ENCODE measurements at places on chromosomes 1 and 21.

DNA sequence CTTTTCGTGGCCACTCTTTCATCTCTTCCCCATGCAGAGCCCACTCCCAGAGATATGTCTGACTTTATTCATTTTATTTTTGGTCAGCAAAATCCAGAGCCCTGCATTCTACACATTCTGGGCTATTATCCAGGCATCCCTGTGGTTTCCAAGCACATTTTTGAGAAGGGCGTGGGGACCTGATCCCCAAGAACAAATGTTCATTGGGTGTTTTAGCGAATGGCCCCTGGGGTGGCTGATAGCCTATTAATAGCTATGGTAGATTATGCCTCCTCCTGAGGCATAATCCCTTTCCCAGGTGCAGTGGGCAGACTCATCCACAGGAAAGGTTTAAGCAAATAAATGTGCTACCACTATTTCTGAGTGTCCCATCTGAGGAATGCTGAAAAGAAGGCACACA, 511.8 kb upstream of the USP24 start:
- DNase-seq = no peak

- DNase-seq = no peak
Observed at GRCh38 chr1:199002661-199003060, 363.8 kb downstream of the PTPRC start.

DNA sequence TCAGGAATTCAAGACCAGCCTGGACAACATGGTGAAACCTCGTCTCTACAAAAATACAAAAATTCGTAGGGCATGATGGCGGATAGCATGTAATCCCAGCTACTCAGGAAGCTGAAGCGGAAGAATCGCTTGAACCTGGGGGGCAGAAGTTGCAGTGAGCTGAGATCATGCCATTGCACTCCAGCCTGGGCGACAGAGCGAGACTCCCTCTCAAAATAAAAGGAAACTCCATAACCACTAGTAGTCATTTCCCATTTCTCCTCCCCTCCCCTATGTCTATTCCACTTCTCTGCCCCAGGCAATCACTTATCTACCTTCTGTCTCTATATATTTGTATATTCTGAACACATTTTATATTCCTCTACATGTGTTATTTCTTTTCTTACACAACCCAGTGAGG, 4.0 kb upstream of the CEP350 start:
- DNase-seq = no peak

DNA sequence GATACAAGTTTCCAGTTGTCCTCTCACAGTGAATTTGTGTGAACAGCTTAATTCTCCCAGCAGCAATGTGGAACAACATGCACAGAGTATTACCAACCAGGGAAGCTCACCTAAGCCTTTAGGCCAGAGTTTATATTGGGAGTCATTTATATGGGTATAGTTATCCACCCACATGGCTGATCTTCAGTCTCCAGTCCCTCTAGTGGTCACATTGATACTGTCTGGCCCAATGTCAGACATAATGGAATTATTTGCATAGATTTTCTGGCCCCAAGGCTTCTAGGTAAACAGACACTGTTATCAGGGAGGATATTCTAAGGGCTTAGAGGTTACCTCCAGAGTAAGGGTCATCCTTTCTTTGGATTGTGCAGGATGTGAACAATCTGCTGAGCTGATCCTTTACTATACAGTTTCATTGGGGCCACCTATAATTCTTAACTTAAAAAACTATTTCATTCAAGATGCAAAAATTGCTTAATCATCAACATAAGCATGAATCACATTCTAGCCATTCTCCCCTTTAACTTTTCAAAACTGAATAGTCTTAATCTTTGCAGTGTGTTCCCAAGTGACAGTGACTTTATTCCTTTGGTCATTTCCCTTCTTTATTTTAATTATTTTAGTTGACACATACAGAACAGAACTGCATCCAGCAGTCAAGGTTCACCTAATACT, 210.9 kb downstream of the LTN1 start:
- no peak for DNase-seq

GRCh38 chr1:87084244-87084836, 169.9 kb downstream of the HS2ST1 start:
- DNase-seq = no peak

GRCh38 chr1:96596226-96596922, 125.2 kb upstream of the PTBP2 start:
- no peak for DNase-seq

GRCh38 chr21:44332383-44332782, 6.8 kb downstream of the CFAP410 start:
- no peak for DNase-seq

DNA sequence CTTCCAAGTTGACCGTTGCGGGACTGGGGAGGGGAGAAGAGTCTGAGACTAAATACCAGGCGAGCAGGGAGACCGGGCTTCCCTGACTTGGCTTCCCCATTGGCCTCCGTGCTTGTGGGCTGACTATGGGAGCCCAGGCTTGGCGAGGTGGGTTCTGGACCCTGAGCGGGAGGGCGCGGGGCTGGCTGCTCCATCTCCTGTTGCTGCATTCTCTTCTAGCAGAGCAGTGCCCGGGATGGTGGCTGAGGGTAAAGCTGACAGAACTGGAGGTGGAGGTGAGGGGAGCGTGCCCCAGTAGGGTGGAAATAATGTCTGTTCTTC, 689 bp downstream of the LGR6 start:
- no peak for DNase-seq

GRCh38 chr1:40392221-40392620, 18.7 kb downstream of the SMAP2 start:
- no peak for DNase-seq

DNA sequence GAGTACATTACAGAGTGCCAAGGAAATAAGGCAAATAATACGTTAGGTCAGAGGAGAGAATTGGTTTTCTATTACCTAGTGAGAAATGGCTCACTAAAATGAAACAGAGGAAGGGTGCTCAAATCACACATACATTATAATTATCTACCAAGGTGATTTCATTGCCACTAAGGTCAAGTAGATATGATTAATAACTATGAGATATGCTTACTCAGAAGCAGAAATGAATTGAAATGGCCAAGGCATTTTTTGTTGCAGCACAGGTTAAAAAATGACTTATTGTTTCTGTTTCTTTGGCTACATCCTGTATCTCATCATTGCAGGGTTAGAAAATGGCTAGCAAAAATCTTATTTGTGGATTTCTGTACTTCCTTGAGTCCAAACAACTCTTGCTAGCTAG, 154.5 kb upstream of the GORAB start:
- DNase-seq = no peak

GRCh38 chr1:6632588-6633514, 8.2 kb downstream of the THAP3 start:
- DNase-seq = no peak

GRCh38 chr1:155309423-155310021, 856 bp downstream of the FDPS start:
- DNase-seq = peak; percentile 75

DNA sequence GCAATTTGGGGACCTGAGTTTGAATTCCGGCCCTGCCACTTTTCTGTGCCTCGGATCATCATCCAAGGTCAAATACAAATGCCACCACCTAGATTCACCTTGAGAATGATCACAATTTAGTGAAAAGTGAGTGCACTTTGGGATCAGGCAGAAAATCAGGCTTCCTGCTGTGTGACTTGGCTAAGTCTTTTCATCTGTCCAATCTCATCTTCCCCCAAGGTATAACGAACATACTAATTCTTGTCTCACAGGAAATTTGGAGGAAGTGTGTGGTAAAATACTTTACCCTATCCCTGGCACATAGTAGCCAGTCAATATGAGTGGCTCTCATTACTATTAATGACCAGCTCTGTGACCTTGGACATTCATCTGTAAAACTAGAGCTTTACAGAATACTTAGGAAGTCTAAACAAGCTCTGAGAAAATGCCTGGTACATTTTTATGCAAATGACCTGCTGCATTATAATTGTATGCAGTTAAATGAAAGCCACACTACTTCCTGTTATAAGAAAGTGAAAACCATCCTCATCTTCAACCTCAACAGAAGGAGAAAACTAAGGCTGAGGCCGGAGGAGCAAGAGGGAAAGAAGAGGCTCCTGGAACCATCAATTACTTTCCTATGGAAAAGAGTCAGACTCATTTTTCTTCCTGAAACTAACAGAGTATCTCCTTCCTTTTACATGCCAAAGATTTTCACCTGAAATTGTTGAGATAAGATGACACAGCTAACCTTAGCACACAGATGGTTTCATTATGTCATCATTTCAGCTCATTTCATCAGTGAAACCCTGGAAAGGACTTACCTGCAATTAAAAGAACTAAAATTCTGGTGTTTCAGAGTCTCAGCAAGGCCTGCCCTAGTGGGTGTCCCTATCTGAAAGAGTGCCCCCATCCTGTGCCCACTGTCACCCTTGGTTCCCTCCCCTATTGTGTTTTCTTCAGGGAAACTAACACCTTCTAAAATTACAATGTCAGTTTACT, 32.6 kb upstream of the RGS8 start:
- DNase-seq = no peak

- DNase-seq = no peak
Observed at GRCh38 chr1:65630855-65631254, 161.8 kb upstream of the PDE4B start.

DNA sequence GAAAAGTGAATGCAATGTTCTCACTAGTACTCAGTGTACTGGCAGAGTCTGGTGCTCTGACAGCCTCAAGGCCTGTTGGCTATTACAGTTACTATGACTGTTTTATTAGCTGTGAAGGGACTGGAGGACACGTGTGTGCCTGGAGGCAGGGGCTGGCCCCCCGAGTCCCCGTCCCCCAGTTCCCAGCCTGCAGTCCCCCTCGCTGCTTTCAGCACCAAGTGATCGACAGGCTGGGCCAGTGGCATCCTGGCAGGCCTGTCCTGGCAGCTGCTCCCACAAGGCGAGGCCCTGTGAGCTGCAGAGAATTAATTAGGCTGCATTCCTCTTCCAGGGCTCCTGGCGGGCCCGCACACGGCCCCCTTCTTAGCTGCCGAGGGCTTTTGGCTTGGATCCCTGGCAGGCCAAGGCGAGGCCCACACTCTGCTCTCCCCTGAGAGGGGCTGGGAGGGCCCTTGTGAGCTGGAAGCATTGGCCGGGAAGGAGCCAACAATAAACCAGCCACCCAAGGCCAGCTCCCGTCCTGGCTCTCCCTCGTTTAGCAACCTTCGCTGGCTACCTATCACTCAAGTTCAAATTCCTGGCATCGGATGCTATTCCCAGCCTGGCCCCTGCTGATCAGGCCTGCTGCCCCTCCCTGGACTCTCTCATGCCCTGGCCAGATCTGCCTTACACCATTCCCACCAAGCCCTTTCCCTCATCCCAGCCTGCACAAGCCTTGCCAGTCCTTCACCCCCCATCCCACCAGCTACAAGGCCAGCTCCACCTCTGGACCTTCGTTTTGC, 9.8 kb downstream of the EDN2 start:
- no peak for DNase-seq

DNA sequence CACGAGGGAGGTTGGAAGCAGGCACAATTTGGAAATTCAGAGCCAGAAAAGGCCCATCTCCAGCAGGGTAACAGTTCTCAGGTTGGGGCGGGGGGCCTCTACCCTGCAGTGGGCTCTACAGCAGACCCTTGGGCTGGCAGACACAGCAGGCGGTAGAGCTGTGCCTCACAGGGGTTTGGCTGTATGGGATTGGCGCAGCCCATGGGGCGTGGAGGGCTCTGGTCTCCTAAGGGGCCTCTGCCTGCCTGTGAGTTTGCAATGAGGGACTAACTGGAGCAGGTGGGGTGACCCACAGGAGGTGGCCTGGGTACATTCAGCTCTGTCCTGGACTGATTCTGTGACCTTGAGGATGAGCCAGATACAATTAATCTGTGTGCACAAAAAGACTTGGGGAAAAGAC, 124.1 kb downstream of the CAMTA1 start:
- no peak for DNase-seq

DNA sequence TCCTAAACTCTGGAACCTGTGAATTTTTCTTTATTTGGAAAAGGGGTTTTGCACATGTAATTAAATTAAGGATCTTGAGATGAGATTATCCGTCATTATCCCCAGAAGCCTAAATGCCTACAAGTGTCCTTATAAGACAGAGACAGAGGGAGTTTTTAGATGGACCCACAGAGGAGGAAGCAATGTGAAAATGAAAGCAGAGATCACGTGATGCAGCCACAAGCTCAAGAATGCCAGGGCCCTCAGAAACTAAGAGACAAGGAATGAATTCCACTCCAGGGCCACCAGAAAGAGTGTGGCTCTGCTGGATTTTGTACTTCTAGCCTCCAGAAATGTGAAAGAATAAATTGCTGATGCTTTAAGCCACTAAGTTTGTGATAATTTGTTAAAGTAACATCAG, 183.6 kb upstream of the UBE2U start:
- DNase-seq = no peak

GRCh38 chr21:38377165-38378088, 120.6 kb downstream of the KCNJ15 start:
- DNase-seq = no peak

GRCh38 chr1:245319094-245319493, 164.3 kb downstream of the KIF26B start:
- DNase-seq = no peak

GRCh38 chr1:180841415-180841814, 71.3 kb upstream of the KIAA1614 start:
- no peak for DNase-seq

- no peak for DNase-seq
Observed at GRCh38 chr1:70945251-70945650, 102.4 kb downstream of the PTGER3 start.

DNA sequence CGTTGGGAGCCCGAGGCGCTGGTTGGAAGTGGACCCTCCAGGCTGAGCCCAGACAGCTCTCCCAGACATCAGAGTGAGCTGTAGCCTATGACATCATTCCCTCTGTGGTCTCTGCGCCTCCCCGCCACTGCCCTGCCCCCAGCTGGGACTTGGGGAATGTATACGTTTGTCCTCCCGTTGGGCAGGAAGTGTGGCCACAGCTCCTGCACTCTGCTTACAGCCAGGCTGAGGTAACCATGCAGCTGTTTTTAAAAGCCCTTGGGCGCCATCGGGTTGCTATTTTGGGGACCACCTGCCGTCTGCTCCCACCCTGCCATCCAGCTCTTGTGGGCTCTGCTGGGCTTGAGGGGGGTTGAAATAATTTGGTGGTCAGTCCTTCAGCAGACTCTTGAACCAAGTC, 7.8 kb downstream of the VASH2 start:
- no peak for DNase-seq

GRCh38 chr1:2975466-2976179, 45.6 kb upstream of the ACTRT2 start:
- DNase-seq = peak; percentile 58

- no peak for DNase-seq
Observed at GRCh38 chr21:31599563-31599962, 59.9 kb upstream of the SOD1 start.

DNA sequence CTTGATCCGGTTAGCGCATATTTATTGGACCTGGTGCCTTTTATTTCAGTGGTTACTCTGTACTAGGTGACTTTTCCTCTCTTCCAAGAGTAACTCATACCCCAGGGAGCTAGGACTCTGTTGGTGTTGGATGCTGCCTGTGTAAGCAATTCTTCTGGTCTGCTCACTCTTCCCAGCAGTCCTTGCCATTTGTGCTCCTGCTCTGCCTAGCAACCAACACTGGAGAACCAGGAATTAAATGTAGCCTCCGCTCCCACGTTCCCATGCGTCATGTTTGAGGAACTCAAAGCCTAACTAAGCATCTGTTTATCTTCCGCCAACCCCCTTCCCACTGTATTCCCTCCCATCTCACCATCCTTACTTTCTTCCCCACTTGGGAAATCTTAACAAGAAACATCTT, 65.7 kb upstream of the RAVER2 start:
- no peak for DNase-seq
